ENCODE measurements at places on chromosomes 7 and 10.

DNA sequence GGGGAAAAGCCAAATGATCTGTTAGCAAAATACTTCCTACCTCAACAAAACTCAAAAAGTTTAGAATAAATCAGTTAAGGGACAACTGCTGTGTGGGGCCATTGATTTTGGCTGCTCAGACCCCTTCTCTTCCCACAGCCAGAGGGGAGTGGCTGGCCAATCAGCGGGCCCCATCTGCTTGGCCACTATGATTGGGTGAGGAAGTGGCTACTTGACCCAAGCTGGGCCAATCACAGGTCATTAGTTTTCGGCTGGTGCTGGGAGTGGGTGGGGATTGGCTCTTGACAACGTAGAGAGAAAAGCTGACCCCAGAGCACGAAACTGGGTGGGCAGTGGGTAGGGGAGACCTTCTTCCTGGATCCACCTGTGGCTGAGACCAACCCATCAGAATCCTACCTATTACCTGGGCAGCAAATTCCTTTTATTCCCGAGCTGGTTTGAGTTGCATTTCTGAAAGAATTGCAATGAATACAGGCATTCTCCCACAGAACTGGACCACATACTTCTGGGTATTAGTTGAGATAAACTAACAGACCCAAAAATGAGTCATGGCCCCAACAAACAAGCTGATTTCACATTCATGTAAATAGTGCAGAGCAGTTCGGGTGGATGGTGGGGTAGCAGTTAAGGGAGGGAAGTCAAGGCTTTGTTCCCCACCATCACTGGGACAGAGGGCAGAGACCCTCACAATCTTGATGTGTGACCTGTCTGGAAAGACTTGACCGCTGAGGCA is 35.6 kb upstream of the HMX3 start:
- DNase-seq = no peak

DNA sequence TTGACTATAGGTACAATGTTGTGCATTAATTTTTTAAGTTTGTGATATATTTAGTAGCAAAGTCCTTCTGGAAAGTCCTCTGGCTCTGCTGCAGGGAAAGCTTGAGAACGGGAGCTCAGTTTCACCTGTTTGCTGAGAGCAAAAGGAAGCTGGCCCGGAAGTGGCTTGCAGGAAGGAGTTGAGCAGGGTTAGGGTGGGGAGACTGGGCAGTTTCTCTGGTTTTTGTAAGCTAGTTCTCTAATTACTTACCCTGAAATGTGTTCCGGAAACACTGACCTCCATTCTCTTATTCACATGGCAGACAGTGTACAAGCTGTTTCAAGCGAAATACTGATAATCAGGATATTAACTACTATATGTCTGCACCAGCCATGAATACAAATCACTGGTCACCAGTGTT is 22.3 kb downstream of the MAP3K8 start:
- DNase-seq = no peak

GRCh38 chr7:102859799-102860125 is 53.0 kb upstream of the LRRC17 start:
- DNase-seq = no peak

DNA sequence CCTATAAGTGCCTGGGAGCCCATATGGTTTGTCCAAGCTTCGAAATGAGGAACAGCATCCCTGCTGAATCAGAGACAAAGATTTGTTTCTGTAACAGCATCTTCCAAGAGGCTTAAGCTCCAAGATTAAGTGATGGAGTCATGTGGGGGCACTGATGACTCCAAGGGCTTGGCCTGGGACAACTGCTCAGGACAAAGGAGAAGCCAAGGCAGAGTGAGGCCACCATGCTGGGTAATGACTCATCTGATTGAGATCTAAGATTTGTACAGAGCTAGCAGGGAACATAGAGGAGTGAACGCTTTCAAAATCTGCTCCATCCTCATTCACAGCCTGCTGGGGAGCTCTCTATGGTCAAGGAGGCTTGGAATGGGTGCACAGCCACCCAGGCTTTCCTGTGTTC is 49.3 kb downstream of the C10orf120 start:
- no peak for DNase-seq

DNA sequence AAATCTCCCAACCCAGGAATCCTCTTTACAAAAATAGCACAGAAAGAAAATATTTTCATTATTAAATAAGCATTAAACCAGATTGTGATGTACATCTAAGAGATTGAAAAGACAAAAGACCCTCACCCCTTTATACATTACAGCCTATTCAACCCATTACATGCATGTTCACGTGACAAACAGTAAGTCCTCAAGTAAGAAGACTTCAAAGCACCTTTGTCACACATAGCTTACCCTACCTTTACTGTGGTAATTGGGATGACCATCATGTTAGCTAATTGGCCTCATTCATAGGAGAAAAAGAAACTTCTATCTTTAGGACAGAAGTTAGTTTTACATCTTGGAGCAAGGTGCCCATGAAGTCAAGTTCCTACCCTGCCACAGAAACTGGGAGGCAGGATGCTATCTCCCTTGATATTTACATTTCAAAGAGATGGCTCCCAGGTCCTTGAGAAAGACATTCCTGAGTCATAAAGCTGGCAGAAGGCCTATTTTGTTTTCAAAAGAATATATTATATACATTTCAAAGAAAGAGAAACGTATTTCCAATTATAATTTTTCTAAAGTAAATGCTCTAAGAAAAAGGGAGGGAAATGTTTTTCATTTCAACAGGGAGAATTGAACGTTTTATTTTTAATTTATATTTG is 48.1 kb downstream of the GNAI1 start:
- DNase-seq = no peak

DNA sequence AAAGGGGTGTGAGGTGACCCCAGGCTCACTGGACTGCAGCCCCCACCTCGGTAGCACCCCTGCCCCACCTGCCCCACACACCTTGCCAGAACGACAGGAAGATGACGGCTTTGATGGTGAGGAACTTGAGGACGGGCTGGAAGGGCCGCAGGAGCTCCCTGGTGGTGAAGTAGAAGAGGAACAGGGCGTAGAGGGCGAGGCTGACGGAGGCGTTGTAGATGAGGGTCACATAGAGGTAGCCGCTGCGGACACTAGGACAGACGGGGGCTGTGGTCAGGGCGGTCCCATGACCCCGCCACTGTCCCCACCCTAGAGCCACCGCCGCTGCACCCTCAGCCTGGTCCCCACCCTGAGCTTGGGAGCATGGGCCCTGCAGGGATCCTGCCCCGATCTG is 7.6 kb downstream of the TMEM184A start:
- DNase-seq = no peak

- no peak for DNase-seq
Measured at GRCh38 chr10:130041451-130042371, 68.9 kb downstream of the C10orf143 start.

DNA sequence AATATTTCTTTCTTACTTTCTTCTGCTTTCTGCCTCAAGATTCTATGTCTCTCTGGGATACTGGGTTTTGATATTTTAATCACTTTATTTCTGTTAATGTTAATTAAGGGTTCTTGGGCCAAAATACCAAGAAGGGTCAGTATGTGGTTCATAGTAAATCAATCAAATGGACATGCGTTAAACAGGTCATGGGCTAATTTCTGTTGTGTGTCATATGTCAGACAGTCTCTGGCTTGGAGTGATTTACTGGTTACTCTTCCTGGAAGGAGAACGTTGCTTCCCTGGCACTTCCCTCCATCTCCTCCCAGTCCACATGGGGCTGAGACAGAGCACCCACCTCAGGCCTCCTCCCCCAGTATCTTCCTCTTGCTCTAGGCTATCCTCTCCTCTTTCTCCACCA is 489.1 kb downstream of the SUGCT start:
- DNase-seq = peak; percentile 10

DNA sequence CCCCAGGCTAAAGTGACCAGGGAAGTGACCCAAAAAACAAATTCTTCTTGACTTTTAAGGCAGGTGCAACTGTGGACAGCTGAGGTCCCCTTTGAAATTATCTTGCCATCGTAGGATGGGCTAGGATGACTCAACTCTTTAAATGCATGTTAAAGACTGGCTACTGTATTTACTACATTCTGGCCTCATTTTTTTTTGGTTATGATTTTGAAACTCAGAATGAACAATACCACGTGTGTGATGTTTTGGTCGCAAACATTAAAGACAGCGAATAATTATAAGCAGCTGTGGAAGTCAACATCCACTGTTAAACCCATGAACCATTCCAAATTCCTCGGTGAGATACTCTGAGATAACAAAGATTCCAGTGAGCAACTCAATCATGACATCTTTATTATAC is 1.2 kb upstream of the SLC13A4 start:
- no peak for DNase-seq

DNA sequence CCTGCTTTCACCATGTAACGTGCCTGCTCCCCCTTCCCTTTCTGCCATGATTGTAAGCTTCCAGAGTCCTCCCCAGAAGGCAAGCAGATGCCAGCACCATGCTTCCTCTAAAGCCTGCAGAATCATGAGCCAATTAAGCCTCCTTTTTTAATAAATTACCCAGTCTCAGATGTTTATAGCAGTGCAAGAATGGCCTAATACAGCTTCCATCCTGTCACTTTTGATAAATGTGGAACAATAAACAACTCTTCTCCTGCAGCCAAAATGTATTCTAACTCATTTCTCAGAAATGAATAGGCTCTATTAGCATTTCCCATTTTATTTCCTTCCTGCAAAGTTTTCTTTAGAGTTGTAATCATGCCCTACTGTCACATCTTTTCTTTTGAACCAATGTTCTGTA is 43.4 kb downstream of the C7orf25 start:
- DNase-seq = no peak

DNA sequence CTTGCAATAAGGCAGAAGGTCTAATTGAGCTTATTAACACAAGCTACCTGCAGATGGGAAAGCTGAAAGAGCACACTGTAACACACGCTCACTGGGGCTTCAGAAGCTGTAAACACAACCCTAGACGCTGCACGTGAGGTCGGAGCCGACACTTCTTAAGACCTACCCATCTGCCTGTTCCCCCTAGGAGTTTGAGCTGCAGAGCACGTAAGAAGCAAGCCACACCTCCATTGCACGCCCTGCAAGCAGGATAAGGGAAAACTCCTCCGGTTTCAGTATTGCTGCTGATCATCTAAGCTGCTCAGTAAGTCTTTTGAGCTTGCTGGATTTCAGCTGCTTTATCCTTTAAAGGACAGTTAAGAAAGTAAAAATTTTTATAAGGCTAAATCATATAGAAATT is 244.0 kb upstream of the ZWINT start:
- DNase-seq = no peak

- no peak for DNase-seq
Measured at GRCh38 chr10:28276384-28276783, 26.5 kb downstream of the MPP7 start.

- DNase-seq = no peak
Measured at GRCh38 chr7:146755585-146755984, 639.0 kb downstream of the CNTNAP2 start.

DNA sequence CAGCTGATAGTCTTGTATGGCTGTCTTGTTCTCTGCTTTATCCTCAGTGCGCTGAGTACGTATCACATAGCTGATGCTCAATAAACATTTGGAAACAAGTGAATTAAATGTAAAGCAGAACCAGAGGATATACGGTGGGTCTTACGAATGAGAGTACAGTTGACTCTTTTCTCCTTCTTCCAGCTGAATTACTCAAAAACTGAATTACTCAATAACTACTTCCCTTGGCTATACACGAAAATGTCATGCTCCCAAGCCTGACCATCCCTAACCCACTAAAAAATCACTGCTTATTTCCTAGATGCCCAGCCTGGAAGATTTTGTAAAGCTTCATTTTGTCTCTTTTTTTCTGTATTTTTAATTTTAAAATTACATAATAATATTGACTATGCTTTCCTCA is 3.2 kb upstream of the RSU1 start:
- no peak for DNase-seq

GRCh38 chr7:137325927-137326326 is 17.6 kb downstream of the PTN start:
- no peak for DNase-seq

DNA sequence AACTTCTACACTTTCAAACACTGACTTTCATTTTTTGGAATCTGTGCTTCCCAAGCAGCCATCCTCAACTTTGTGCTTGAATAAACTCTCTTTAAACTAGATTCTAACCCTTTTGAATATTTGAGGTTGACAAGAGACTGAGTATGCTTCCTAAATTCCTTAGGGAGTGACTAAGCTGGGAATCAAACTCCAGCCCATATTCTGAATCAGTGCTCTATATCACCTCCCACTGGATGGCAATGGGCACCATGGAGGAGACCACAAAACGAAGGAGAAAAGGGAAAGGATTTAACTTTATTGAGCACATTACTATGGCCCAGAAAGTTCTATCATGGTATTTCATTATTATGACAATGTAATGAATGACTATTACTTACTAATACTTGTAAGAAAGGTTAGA is 17.2 kb upstream of the SLC26A4 start:
- no peak for DNase-seq

DNA sequence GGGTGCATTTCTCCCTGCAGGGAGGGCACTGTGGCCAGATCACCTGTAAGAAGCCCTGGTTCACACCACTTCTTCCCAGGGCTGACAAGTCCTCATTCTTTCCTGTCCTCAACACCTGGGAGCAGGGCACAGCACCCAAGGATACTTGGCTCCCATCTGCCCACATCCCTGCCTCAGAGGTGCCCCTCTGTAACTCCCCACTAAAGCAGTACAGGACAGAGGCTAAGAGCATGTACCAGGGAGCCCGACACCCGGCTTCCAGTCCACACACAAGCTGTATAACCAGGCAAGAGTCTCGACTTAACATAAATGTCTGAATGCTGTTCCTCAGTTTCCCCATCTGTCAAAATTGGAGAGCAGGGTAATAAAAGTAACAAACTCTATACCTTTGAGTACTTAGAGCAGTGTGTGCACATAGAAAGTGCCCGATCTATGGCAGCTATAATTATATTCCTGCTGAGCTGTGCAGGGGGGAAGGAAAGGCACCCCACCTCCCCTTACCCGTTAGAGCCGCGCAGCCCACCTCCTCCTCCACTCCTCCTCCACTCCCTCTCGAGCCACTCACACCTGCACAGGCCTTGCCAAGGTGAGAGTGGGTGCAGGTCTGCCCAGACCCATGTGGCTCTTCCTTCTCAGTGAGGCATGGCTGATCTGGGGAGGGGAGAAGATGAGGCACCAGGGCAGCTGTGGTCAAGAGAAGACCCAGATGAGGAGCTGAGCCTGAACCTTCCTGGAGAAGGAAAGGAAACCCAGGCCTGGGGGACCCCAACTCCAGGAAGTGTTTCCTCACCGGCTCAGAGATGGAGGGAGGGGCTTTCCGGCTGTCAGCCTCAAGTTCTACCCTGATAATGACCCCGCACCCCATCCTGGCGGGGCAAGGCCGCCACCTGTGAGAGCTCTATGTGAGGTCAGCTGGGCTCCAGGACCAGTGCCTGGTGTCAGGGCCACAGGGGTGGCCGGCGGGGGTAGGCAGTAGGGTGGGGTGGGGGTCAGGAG is 22.6 kb downstream of the PODXL start:
- DNase-seq = no peak

GRCh38 chr7:111992601-111993000 is 213.6 kb downstream of the DOCK4 start:
- no peak for DNase-seq

DNA sequence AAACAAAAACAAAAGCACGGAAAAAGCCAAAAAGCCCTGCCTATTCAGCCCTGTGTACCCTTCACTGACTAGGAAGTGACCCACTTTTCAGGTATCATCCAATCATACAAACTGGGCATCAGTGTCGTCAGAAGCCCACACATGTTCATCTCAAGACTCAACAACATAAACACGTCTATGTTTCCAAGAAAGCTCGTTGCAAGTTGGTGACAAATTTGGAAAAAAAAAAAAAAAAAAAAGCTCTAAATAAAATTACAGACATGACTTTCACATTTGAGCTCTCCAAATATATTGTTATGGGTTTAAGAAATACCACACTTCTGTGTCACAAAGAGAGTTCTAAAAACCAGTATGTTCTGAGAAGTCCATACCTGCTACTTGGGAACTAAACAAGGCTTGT is 204.7 kb upstream of the KLF14 start:
- DNase-seq = no peak
